ENCODE measurements at places on chromosomes 6 and 20.

DNA sequence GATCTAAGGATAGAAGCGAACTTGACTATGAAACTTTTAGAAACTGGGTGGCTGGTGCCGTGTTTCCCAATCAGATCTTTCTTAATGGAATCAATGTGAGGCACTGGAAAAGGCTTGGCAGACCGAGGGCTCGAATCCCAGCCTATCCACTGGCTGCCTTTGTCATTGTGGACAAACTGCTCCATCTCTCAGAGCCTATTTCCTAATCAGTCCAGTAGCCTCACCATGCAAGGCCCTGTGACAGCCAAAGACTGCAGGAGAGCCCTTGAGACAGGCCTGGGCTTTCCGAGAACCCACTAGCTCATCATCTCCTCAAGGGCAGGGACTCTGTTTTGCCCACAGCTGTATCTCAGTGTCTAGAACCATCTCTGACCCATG, 43.4 kb downstream of the SPDEF start:
- no peak for DNase-seq

DNA sequence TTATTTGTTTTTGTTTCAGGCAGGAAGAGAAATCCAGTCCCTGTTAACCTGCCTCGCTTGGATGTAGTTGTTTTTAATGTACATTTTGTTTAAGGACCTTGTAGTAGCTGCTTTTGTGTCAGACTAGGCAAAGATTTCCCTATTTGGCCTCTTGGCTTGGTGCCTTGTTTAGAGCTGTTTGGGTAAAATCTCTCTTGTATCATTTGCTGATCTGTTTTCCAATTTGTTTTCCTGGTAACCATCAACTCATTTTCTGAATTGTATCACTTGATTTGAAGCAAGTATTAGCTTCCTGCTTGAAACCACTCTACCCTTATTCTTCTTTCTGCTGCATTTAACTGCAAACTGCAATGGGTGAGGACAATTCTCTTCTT, 160.7 kb downstream of the ZFAND3 start:
- no peak for DNase-seq

DNA sequence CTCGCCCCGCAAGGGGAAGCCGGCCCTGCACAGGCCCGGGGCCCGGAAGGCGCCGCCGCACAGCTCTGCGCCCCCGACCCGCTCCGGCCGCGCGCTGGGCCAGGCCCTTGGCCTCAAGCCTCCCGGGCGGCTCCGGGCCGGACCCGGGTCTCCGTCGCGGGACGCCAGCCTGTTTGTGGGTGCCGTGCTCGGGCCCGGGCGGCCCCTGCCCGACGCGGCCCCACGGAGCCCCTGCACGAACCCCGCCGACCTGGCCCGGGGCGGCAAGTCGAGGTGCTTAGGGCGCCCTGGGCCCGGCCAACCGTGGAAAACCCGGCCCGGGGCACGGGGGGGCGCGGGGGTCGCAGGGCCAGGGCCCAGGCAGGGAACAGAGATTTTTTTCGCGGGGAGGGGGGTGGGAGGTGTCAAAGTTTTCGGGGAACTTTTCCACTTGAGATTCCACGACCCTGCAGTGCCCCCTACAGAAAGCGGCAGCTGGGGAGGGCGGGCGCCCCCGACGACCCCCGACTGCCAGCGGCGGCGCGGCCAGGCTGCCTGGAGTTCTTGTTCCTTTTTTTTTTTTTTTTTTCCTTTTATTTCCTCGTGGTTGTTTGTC, 805 bp upstream of the STX16 start:
- peak; percentile 30 for DNase-seq

- DNase-seq: no peak
Observed at GRCh38 chr6:126945150-126945685, 173.3 kb upstream of the RSPO3 start.

DNA sequence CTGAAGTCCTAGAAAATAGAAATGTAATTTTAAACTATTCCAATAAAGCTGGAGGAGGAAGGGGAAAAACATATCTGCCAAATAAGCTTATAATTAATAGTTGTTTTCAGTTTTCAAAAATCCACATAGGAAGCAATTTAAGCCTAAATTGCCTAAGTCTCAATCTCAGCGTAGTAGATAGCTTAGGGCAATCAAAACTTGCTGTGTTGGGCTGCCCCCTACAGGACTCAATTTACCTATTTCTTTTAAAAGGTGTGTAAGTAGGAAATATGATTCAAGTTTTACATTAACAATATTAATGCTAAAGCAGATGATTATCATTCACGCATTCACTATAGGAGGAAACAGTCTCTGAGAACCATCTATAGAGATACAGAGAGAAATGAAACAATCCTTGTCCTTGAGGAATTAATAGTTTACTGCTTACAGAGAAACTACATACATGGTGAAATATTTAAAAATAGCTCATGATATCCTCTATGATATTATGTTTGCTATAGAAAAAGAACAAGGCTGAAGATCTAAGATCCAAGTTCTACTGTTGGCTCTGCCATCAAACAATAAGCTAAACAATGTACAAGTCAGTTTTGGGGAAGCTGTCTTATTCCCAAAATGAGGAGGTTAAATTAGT, 102.1 kb downstream of the ATG5 start:
- peak; percentile 90 for DNase-seq

- DNase-seq: no peak
Observed at GRCh38 chr6:152954443-152954842, 28.4 kb downstream of the FBXO5 start.

DNA sequence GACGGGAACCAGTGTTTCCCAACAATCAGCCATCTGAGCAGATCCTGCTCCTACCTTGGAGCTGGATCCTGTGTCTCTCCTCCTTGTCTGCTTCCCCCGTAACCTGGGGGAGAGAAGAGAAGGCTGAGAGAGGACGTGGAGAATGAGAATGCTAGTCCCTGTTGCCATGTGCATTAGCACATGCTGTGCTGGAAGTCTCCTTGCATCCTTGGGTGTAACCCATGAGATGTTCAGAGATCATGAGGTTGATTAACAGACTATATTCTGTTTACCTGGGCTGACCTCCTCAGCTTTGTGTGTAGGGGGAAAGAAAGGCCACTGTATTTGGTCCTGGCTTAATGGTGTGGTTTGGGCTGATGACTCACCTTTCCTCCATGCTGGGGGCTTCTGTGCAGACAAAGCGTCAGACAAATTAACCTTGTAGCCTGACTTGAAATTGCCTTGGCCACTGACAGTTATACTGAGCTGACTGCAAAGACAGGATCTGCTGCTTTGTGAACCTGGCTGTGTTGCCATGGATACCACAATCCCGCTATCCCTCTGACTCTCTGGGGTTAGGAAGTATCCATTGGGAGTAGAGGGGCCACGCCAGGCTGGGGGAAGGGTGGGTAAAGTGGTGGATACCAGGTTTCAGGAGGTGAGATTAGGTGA, 243.7 kb upstream of the CHD6 start:
- DNase-seq: no peak

DNA sequence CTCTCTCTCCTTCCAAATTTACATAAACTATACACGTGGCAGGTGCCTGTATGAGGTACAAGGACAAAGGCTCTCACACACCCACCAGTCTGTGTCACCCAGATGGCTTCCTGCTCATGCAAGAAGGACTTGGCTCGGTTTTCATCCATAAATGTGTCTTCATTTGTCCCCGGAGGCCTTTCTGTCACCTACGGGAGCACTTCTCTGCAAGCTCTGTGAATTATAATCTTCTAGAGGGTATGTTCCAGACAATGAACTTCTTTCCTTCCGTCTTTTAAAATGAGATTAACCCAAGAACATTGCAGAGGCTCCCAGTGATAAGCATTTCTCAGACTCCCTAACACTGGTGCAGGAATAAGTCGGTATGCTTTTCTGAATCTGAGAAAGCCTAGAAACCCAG, 123.6 kb downstream of the PTPRT start:
- no peak for DNase-seq

GRCh38 chr6:19301980-19302379, 535.2 kb upstream of the ID4 start:
- peak; percentile 58 for DNase-seq

DNA sequence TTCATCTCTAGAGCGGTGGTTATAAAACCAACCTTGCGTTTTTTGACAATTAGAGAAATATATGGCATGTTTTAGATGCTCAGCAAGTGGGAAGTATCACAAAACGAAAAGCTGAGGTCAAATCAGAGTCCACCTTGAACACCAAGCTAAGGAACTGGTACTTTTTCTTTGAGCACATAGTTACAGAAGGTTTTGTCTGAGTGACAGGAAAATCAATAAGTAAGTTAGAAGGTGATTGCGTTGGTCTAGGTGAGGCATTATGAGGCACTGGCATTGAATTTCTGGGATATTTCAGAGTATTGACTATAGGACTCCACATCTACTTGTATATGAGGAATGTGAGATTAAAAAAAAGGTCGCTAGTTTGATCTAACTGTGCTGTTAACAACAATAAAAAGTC, 597 bp upstream of the HINT3 start:
- DNase-seq: no peak

GRCh38 chr6:42263165-42263728, 45.6 kb upstream of the MRPS10 start:
- DNase-seq: no peak

DNA sequence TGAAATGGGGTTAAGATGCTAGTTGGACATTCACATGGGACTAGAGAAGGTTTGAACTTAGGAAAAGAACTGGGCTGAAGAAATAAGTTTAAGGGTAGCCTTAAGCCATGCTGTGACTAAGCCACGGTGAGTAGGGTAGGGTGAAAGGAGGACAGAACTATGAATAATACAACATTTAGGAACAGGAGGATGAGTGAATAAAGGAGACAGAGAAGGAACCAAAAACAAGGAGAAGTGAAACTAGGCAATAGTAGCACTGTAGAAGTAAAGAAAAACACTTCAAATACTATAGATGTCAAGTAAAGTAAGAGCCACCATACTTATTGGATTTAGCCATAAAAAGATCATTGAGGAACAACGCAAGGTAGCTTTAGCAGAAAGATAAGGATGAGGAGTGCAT, 111.2 kb downstream of the KCNQ5 start:
- DNase-seq: no peak

DNA sequence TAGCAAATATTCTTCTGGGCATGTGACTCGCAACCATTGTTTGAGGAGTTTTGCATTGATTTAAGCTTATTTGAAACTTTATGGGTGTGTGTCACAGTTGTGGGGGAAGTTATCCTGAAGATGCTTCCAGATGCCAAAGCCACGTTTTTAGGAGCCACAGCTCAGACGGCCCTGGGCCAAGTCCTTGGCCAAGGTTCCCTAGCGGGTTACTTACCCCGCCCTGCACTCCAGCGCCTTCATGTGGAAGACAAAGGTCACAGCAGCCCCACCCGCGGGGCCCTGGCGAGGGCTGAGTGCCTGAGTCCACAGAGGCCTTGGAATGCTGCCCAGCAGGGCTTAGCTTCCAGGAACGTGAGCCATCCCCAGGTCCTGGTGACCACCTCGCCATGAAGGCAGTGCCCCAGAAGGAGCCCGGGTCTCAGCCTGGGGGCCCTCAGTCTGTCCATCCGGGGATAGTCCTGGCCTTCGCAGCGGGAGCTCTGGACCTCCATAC, 308.3 kb downstream of the CDH4 start:
- peak; percentile 64 for DNase-seq

DNA sequence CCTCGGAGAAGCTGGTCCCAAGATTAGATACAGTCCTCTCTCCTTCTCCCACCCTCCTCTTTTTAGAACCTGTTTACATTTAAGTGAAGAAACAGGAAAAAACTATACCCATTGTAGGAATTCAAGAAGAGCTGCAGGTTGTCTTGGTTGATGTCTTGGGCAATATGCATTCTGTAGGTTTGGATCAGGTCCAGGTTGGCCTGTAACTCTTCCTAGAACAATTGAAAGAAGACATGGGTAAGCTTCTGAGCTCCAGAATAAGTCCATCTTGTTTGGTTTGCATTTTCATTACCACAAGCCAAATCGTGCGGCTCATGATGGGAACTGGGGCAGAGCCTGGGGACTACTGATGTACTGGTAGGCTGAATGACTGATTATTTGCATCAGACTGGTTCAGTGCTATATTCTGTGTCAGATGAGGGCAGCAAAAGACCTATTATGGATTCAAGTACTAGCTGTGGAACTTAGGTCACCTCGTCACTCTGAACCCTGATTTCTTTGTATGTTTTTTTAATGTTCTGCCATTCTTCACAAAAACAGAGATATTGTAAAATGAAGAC, 20.3 kb upstream of the SLA2 start:
- peak; percentile 60 for DNase-seq
